ENCODE measurements at places on chromosomes 7 and 10. TPM values are rescaled to one million over a fixed set of nuclear protein-coding genes. Genes with fewer than 3 reads are reported as not detected.

KAZALD1 gene
- polyA plus RNA-seq = 28.0 TPM

DNA sequence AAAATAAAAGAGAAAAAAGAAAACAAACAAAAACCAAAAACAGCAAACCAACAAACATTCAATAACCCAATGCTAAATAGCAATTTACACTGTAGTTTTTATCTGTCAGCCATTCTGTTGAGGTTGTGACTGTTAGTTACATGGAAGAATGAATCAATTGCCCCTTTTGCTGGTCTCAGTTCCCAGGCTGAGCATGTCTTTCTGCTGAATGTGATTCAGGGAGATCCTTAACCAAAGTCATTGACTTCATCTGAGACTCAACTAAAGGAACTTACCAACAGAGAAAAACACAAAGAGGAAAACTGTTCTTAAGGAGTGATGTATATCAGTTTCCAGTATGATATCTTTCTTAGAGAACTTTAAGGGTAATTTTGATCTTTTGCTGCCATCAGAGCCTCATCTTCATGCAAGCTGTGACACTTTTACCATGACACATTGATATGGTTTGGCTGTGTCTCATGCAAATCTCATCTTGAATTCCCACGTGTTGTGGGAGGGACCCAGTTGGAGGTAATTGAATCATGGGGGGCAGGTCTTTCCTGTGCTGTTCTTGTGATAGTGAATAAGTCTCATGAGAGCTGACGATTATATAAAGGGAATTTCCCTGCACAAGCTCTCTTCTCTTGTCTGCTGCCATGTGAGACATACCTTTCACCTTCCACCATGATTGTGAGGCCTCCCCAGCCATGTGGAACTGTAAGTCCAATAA lies 469.8 kb downstream of the KIF20B start:
- DNase-seq = no peak

- DNase-seq = no peak
These were observed 300.6 kb downstream of the PLXNA4 start for GRCh38 chr7:132275416-132276233.

DNA sequence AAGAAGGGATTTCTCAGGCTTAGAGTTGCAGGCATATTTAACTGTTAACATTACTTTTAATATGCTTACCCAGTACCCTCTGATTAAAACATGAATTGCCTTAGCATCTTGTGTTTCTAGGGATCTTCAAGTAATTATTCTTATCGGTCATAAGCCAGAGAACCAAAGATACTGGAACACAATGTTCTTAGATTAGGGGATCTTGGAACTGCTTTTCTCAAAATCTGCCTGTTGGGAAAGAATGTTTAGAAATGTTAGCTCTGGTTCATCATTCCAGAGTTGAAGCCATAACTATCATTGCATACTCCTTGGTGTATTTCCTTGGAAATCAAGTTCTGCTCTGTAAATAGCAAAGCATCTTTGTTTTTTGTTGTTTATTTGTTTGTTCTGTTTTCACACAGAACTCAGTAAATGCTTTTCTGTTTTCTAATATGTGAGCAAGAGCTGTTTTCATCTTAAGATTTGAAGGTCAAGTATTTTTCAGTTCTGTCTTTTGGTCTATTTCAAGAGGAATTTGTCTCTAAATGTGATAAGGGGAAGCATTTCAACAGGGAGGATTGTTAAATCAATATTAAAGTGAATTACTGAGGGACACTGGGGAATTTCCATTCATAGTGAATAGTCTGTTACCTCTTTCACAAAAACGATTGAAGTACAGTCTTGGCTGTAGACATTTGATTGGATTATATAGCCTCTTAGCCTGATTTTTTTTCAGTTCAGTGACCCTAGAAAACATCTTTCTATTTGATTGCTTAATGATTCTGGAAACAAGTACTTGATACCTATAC lies 103.2 kb upstream of the CYP26C1 start:
- DNase-seq = no peak

GRCh38 chr7:7251742-7252141 lies 69.4 kb downstream of the C1GALT1 start:
- DNase-seq = peak; percentile 13
